8988T (cell line): ENCODE measurements at places on chromosomes 5 and 9.

DNA sequence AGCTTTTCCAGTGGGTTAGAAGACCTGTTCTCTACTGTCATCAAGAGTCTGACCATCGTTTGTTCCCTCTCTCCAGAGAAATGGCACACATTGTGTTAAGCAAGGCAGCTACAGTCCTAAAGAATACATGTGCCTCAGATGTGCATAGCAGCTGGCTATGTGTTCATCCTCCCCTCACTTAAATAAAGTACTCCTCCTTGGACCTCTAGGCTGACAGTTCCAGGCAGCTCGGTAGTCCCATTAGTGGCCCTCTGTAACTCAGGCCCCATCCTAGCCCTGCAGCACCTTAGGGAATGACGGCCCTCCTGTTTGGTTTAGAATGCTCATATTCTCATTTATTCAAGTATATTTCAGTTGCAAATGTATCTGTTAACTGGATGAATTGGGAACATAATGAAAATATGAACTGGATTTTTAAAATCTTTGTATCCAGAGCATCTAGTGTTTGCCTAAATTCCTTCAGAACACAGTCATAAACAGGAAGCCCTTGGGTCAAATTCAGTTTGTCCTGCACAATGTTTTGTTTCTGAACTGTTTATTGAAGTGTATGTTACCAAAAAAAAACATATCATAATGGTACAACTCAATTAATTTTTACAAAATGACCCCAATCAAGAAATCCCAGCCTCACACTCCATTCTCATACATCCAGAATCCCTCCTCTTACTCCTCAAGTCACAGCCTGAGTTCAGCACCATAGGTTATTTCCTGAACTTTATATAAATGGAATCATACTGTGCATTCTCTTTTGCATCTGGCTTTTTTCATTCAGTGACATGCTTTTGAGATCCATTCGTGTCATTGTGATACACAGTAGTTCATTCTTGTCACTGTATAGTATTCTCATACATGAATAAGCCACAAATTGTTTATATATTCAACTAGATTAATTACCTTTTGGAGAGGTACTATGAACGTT lies 1.6 kb upstream of the ASPN start:
- no peak for DNase-seq

DNA sequence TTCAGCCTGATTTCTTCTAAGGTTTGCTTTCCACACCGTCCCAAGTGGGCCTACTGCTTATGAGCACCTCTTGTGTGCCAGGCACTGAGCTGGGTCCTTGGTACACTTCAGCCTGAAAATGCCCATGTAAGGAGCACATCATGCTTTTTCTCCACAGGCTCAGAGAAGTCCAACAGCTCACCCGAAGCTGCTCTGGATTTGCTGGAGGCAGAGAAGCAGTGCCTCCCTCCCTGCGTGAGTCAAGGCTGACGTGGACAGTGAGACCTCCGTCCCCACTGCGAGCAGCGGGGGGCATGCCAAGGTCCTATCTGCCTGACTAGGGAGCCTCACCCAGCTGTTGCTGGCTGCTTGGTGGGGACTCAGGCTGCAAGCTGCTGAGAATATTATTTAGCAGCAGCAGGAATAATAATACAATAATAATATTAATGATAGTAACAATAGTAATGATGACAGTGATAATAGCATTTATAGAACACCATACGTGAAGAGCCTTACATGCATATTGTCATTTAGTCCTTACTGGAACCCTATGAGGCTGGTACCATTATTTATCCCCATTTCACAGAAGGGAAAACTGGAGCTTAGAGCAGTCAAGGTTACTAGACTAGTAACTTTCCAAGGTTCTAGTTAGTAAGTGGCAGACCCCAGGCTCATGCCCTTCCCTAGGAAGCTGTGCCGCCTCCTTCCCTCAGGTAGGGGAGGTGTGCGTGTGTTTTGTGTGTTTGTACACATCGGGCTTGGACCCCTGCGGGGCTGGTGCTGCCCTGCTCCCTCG lies 194.8 kb downstream of the HSPA4 start:
- peak; percentile 52 for DNase-seq

DNA sequence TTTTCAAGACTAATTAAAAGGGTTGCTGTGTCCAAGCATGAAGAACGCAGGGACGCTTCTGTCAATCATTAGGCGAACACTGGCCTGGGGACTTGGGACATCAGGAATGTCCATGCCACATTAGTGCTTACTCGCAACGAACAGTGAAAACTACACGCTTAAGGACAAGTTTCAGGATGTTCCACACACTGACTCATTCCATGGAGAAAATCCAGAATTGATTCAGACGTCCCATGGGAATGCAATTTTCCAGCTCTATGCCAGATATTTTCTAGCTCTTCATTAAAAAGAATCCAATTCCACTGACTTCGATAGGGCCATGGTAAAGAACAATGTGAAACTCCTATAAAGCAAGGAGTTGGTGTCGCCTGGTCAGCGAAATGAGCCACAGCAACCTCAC lies 98.2 kb downstream of the CAMSAP1 start:
- no peak for DNase-seq

- no peak for DNase-seq
Observed at GRCh38 chr9:128361296-128361985, 9.7 kb upstream of the URM1 start.

DNA sequence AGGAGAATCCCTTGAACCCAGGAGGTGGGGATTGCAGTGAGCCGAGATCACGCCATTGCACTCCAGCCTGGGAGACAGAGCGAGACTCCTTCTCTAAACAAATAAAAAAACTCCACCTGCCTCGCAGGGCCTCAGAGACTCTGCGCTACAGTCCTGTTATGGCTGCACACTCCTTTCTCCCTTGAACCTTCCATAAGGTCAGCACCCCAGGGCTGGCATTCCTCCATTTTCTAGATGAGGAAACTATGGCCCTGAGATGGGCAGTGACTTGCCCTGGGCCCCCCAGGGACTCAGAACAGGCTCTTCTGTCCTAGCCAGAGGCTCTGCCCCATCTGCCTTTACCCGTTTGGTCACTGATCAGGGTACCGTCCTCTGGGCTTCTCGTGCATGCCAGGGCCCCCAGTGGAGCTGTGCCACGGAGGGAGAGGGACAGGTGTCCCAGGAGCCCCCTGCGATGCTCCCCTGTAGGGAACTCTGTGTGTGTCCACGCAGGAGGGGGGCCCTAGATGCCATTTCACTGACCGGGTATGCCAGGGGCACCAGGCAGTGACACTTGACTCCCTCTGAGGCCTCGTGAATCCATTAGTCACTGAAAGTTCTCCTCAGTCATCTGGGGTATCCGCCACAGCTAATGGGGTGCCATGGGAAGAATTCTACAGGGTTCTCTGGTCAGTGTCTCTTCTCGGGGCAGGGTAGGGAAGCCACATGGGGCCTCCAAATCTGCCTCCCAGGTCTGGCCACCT lies 16.2 kb downstream of the RALGDS start:
- no peak for DNase-seq

GRCh38 chr9:120758544-120758943 lies 34.7 kb downstream of the FBXW2 start:
- no peak for DNase-seq

DNA sequence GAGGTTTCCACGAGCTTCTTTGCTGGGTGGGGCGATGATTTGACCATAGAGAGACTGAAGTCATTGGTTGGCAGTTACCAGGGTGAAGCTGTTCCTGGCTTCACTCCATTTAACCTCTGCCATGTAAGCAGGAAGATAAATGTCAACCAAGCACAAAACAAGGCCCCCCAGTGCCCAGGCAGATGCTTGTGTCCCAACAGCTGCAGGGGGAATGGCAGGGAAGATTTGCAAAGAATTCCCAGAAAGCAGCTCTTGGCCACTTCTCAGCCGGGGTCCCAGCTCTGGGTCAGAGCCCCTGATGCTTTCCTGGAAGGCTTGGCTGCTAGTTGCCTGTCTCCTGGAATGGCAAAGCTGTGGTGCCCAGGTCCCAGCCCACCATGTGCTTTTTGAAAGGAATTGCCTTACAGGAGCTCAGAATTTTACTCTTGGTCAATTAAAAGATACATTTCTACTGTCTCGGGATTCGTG lies 383.4 kb downstream of the ENC1 start:
- no peak for DNase-seq

DNA sequence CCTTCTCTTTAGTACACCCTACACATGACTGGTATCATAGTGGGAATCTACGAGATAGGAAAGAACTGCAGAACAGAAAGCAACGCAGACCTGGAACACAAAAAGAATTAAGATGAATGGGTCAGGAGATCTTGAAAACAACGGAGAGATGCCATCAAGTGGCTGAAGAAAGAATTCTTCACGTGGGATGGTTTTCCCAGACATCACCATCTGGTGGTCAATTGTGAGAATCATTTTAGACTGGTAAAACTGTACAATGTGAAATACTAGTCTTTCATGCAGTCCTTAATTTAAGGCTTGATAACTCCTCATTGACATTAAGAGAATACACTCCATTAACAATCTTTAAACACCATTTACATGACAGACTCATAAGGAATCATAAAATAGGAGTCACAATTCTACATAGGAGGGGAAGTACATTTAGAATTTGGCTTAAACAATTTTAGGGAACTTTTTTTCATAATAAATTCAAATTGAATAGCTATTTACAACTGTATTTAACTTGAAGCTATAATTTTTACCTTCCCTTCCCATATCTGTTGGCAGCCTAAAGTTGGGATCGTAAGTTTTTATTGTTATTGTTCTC lies 128.4 kb upstream of the TRPM3 start:
- DNase-seq, result peak; percentile 8

GRCh38 chr9:138047469-138048040 lies 170.0 kb downstream of the CACNA1B start:
- no peak for DNase-seq

DNA sequence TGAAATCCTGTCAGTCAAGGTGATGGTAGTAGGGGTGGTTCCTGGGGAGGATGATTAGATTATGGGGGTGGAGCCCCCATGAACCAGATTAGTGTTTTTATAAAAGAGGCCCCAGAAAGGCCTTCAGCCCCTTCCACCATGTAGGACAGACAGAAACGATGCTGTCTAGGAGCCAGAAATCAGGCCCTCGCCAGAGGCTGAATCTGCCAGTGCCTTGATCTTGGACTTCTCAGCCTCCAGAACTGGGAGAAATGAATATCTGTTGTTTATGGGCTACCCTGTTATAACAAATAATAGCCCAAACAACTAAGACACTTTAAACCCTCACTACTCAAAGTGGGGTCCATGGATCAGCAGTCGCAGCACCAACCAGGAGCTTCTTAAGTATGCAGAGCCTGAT lies 20.2 kb upstream of the FOXB2 start:
- no peak for DNase-seq

GRCh38 chr9:16571127-16571802 lies 299.2 kb downstream of the BNC2 start:
- DNase-seq, result no peak

- DNase-seq, result no peak
Observed at GRCh38 chr9:85290019-85290418, 451.7 kb downstream of the AGTPBP1 start.

DNA sequence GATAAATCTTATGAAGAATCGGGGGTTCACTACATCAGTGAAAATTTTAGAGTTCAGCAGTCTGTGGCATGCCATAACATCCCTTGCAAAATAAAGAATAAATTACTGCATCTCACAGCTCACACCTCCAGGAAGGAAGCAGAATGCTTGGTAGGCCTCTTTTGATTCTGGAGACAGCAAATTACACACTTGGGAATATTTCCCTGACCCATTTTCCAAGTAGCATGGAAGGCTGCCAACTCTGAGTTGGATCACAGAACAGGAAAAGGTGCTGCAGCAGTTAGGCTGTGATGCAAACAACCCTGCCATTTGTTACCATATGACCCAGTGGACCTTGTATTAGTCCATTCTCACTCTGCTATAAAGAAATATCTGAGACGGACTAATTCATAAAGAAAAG lies 293.5 kb downstream of the ASTN2 start:
- DNase-seq, result no peak

GRCh38 chr9:68997666-68998065 lies 16.2 kb downstream of the PRKACG start:
- no peak for DNase-seq

- DNase-seq, result no peak
Observed at GRCh38 chr9:37324261-37324683, 98.2 kb upstream of the GRHPR start.
